ENCODE measurements at places on chromosomes 6 and 20.

DNA sequence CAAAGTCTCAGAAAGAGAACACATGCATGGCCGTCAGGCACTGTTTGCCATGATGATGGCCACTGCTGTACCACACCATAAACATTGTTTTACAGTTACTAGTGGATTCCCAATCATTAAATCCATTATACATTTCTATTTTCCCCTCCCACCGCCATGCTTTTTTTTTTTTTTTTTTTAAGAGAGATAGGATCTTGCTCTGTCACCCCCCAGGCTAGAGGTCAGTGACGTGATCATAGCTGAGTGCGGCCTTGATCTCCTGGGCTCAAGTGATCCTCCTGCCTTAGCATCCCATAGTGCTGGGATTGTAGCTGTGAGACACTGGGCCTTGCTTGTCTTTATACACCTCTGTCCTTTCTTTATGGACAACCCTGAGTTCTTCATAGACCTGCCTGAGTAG lies 4.3 kb upstream of the BTN3A3 start:
- peaks cover 14% of the 10 kb centered on the region for H3K36me3 ChIP-seq
- peaks cover 8% of the 10 kb centered on the region for H3K4me1 ChIP-seq
- no peak overlapping the region for H3K4me3 ChIP-seq
- no peaks in the 10 kb centered on the region for H3K27me3 ChIP-seq

GRCh38 chr20:22698259-22698842 lies 114.0 kb upstream of the FOXA2 start:
- no peaks in the 10 kb centered on the region for H3K27me3 ChIP-seq
- DNase-seq = no peak
- no peaks in the 10 kb centered on the region for H3K36me3 ChIP-seq
- no peak overlapping the region for H3K27ac ChIP-seq
- no peak overlapping the region for H3K4me3 ChIP-seq
- no peaks in the 10 kb centered on the region for H3K4me1 ChIP-seq

DNA sequence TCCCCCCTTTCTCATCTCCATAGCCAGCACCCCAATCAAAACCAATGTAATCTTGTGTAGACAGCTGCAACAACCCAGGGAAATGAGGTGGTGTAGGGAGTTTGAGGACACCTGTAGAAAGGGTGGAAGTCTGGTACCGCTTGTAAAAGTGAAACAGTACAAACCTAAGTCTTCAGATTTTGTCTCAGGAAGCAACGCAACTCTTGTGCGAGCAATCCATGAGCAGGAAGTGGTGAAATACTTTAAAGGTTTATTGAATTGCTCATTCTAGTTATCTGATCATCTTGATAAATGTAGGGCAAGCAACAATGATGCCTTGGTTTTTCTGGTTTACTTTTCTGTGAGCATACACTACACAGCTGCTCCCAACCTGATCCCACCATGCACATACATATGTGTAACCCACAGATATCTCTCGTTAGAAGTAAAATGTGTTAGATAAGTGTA lies 71.1 kb upstream of the THEMIS start:
- DNase-seq = no peak
- no peaks in the 10 kb centered on the region for H3K27me3 ChIP-seq
- H3K4me3 ChIP-seq = no peak overlapping the region
- H3K27ac ChIP-seq = no peak overlapping the region
- peaks cover 14% of the 10 kb centered on the region for H3K36me3 ChIP-seq

GRCh38 chr6:72931325-72931887 lies 293.9 kb downstream of the KHDC1L start:
- no peak overlapping the region for H3K27ac ChIP-seq
- peaks cover 6% of the 10 kb centered on the region for H3K36me3 ChIP-seq
- DNase-seq = no peak
- peaks cover 2% of the 10 kb centered on the region for H3K4me1 ChIP-seq

- no peak for DNase-seq
- H3K4me3 ChIP-seq = no peak overlapping the region
- H3K36me3 ChIP-seq = no peaks in the 10 kb centered on the region
These were observed 448.6 kb downstream of the PHF3 start for GRCh38 chr6:64084185-64084663.

- no peaks in the 10 kb centered on the region for H3K27me3 ChIP-seq
- DNase-seq = no peak
- H3K36me3 ChIP-seq = no peaks in the 10 kb centered on the region
- no peaks in the 10 kb centered on the region for H3K4me1 ChIP-seq
- no peak overlapping the region for H3K27ac ChIP-seq
- no peak overlapping the region for H3K4me3 ChIP-seq
These were observed 6.3 kb upstream of the TCP11 start for GRCh38 chr6:35147486-35147885.

DNA sequence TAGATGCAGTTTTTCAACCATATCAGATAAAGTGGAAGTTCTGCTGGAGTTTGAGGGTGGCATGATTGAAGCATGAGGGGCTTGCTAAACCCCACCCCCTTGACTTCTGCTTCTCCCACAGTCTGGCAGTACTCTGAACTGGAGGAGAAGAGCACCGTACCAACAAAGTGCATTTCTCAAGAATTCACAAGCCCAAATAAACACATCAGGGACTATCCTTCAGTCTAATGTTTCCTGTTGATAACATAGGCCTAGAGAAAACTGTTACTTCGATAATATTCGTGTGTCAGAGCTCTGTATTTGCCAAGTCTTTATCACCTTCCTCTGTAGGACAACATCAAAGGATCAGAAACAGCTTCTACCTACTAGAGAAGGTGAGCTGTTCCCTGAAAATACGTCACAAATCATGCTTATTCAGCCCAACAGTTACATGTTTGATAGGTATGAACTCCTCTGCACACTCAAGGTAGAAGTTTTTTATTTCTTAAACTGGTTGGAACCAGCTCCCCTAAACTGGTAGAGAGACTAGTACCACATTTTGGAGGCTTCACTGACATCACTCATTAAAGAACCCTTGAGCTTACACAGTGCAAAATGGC lies 153.2 kb upstream of the PRND start:
- H3K4me3 ChIP-seq = no peak overlapping the region
- H3K27ac ChIP-seq = no peak overlapping the region
- no peaks in the 10 kb centered on the region for H3K36me3 ChIP-seq

- no peaks in the 10 kb centered on the region for H3K36me3 ChIP-seq
- peak; percentile 11 for DNase-seq
- peaks cover 19% of the 10 kb centered on the region for H3K4me1 ChIP-seq
- H3K4me3 ChIP-seq = no peak overlapping the region
- H3K27me3 ChIP-seq = no peaks in the 10 kb centered on the region
These were observed 126.3 kb downstream of the CARMIL1 start for GRCh38 chr6:25405442-25405841.

DNA sequence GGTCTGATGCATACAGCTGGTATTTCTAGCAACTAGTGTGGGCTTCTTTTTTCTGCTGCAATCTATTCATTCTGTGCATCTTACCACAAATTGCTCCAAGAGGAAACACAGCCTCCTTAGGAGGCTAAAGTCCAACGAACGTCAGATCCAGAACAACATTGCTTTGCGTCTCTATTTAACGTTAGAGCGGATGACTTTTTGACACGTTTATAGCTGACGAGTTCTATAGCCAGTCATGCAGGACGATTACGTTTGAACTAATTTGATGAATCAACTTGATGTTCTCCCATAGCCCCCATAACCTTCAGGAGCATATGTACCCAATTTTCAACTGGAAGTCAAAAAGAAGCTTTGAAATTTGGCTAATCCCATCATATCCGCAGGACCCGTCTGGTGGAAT lies 59.9 kb downstream of the TSHZ2 start:
- H3K27ac ChIP-seq = no peak overlapping the region
- peaks cover 11% of the 10 kb centered on the region for H3K27me3 ChIP-seq
- H3K4me1 ChIP-seq = peaks cover 7% of the 10 kb centered on the region
- H3K4me3 ChIP-seq = no peak overlapping the region

DNA sequence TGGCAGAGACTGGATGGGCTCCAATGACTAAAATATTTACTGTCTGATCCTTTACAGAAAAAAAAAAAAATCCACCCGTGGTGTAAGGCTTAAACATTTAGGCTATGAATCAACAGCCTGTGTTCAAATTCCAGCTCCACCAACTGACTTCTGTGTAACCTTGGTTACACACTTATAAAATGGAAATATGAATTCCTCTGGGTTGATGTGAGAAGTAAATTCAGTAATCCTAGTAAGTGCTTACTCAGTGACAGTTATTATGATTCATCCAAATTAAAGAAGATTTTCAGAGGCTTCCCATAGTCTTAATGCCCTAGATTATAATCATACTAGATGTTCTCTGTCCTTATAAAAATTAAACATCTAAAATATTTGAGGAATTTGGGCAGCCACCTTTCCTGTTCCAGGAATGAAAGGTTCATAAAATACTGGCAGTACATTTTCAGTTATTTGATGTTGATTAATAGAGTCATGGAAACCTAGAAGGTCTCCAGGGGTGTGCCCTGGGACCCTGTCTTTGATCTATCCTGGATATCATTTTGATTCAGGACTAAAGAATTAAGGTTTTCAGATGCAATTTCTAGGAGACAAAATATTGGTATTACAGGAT lies 180.3 kb upstream of the ZNF217 start:
- no peak overlapping the region for H3K27ac ChIP-seq
- no peaks in the 10 kb centered on the region for H3K36me3 ChIP-seq
- peaks cover 6% of the 10 kb centered on the region for H3K4me1 ChIP-seq

DNA sequence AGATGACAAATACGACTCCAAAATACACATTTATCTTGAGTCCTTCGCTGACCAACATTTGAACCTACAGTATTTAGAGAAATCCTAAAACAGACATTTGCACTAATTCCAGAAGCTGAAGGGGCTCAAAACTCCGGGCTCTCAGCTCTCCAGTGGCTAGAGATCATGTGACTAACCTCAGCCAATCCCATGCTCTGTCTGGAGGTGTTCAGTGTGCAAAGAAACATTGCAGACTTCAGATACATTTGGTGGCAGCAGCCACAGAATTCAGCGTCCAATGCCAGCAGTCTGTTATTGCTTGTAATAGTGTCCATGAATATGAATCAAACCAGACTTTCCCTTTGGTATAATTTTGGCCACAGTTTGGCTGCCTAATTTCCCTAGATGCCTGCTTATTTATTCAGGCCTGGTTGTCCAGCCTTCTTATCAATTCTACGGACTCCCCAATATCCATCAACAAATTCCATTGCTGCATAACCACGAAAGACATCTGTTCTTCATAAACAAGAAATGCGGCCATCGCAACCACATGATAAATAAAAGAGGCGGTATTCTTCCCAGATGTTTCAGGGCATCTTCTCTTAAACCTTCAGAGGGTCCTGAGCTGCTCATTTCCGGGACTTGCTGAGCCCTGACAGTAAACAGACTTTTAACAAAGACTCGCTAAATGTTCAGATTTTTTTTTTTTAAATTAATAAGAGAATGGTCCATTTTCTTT lies 14.5 kb upstream of the CYP24A1 start:
- no peak for DNase-seq
- H3K36me3 ChIP-seq = no peaks in the 10 kb centered on the region
- H3K27ac ChIP-seq = no peak overlapping the region
- no peaks in the 10 kb centered on the region for H3K4me1 ChIP-seq

GRCh38 chr20:58590679-58591473 lies 60.2 kb upstream of the STX16 start:
- no peak overlapping the region for H3K27ac ChIP-seq
- H3K4me3 ChIP-seq = no peak overlapping the region
- peaks cover 21% of the 10 kb centered on the region for H3K27me3 ChIP-seq
- DNase-seq = no peak
- H3K36me3 ChIP-seq = no peaks in the 10 kb centered on the region

DNA sequence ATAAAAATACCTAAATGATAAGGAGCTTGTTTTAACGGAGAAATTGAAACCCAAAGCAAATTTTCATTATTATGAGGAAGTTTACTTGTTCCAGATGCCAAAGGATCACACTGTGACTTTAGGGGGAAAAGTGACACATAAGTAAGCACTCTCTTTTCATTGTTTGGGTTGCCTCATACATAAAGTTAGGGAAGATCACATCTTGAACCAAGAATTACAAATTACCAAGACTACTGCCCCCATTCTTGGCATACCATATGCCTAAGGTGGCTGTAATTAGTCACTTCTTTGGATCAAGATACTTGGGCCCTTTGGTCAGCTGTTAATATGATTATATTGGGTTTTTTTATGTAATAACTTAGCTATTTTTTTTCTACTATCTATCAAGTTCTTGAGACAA lies 269.0 kb downstream of the COL12A1 start:
- no peaks in the 10 kb centered on the region for H3K27me3 ChIP-seq
- no peak overlapping the region for H3K27ac ChIP-seq
- H3K36me3 ChIP-seq = no peaks in the 10 kb centered on the region
- H3K4me3 ChIP-seq = no peak overlapping the region
- H3K4me1 ChIP-seq = no peaks in the 10 kb centered on the region

DNA sequence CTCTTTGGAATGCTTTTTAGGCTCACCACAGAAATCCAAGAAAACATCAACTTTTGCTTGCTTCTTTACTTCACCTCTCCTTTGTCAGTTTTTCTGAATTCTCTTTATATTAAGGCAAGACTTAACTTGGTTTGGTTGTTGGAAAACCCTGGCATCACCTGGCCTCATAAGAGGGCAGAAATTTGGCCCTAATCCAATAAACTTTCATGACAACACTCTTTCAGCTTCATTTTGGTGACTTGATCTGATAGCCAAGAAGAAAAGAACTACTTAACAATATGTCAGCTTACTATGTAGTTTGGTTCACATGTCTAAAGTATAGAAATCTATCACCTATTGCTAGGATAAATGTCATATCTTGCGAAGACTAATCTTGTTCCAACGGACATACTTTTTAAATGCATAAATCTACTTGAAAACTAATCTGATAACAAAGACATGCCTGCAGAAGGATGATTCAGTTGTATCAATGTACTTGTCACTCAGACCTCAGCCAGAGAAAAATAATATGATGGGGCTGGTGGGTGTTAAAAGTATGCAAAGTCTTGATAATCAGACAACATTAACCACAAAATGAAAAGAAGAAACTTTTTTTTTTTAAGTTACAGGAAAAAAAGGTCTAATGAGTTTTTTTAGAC lies 19.3 kb upstream of the HBS1L start:
- H3K4me3 ChIP-seq = no peak overlapping the region
- no peaks in the 10 kb centered on the region for H3K4me1 ChIP-seq
- H3K27me3 ChIP-seq = peaks cover 5% of the 10 kb centered on the region
- H3K27ac ChIP-seq = peak overlapping the region; percentile 57

DNA sequence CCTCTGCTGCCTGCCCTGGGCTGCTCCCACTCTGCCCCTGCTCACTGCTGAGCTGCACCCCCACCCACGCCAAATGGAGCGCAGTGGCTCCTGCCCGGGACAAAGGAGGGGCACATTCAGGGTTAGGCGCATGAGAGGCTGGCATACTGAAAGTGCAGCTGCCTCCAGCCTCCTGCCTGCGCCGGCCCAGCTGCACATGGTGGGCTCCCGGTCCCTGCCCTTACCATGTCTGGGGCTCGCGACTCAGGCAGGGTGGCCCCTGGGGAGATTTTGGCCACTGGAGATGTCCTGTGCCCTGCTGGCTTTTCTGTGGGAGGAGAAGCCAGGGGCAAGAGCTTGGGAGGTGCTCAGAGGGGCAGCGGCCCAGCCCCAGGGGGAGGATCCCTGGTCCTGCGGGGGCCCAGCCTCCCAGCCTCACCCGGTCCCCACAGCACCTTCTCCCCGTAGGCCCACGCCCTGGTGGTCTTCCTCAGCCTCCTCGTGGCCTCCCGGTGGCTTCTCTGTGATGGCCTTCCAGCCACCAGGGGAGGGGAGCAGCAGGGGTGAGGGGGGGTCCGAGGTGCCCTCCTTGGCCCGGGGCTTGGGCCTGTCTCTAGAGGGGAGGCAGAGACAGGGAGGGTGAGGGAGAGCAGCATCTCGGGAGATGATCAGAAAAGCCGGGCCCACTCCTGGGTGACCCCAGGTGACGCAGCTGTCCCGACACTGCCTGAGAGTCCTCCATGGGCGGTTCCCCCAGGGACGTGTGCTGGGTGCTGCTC lies 8.4 kb upstream of the CABLES2 start:
- H3K27ac ChIP-seq = no peak overlapping the region
- DNase-seq = no peak
- no peaks in the 10 kb centered on the region for H3K4me1 ChIP-seq
- no peak overlapping the region for H3K4me3 ChIP-seq
- H3K36me3 ChIP-seq = no peaks in the 10 kb centered on the region

- H3K4me1 ChIP-seq = peaks cover 17% of the 10 kb centered on the region
- DNase-seq = no peak
- H3K27ac ChIP-seq = no peak overlapping the region
- H3K36me3 ChIP-seq = peaks cover 5% of the 10 kb centered on the region
These were observed 1.7 kb upstream of the VSTM2L start for GRCh38 chr20:37901240-37901639.
